ENCODE measurements at places on chromosomes 16 and 17.

DNA sequence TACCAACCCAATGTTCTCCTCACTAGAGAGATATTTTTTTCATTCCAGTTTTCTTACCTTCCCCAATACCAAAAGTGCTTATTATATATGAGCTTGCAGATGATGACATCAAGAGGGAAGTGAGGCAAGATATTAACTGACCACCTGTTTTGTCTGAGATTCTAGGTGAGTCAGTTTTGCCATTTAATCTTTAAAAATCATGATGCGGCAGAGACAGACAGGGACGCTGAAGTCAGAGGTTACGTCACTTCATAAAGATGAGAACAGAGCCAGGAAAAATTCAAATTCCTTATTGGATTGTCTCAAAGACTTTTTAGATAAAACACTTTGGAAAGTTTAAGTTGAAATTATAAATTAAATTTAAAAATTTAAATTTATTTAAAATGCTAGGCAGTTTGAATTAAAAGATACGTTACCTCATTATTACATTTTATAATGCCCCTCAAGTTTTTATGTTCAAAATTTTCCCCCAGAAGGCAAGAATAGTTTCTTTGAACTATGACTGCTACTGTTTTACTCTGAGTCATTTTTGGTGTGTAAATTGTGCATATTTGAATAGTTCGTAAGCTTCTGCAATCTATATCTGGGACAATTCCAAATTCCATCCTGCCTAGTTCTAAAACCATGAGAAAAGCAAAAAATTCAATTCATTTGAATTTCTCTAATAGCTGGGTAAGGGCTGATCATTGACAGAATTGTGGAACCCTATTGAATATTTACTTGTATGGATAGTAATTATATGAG is 839.6 kb upstream of the GOT2 start:
- no peak for DNase-seq

DNA sequence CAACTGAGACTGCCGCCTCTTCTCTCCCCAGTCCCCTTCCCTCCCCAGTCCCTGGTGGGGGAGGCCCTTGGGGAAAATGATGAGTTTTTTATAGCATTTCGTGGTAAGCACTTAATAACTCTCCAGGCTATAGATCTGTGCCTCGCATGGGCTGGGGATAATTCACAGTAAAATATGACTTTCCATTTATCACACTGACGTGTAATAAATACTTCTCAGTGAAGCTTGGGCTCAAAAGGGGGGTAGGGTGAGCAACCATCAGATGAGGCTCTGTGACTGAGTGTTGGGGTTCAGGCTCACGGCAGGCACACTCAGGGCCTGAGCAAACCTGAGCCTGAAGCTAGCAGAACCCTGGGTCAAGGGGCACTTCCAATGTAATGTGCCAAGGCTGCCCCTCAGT is 101.6 kb downstream of the CCT6B start:
- DNase-seq = no peak

DNA sequence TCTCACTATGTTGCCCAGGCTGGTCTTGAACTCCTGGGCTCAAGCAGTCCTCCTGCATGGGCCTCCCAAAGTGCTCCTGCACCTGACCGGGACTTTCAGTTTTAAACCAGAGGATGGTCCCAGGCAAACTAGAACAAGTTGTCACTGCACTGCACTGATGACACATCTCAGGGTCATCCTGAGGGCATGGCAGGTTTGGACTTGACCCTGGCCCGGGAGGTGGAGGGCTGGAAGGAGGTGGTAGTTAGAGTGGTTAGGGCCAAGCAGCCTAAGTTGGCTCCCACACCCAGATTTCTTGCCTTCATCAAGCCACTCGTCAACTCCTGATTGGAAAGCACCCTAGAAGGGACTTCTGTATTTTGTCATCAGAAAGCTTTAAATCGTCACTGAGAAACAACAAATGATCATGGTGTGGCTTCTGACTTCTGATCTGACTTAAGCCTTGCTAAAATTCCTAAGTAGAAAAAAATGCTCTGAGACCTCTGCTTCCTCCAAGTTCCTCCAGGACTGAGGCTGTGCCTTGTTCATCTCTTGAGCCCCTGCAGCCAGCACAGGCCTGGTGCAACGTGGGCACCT is 43.5 kb downstream of the EMP2 start:
- DNase-seq = no peak

- DNase-seq = no peak
Measured at GRCh38 chr16:80666378-80667250, 125.8 kb downstream of the DYNLRB2 start.

DNA sequence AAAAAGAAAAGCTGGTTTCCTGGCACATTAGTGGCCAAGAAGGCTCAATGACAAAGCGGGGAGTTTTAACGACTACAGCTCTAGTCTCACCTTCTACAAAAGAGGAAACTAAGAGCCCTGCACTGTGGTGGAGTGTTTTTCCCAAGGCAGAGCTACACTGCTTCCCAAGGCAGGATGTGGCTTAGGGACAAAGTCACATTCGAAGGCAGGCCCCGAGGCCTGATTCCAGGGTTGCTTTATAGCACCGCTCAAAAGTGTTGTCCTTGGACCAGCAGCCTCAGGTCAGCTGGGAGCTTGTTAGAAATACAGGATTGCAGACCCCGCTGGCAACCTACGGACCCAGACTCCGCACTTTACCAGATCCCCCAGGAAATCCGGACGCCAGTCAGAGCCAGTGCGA is 23.8 kb downstream of the TMEM92 start:
- no peak for DNase-seq

DNA sequence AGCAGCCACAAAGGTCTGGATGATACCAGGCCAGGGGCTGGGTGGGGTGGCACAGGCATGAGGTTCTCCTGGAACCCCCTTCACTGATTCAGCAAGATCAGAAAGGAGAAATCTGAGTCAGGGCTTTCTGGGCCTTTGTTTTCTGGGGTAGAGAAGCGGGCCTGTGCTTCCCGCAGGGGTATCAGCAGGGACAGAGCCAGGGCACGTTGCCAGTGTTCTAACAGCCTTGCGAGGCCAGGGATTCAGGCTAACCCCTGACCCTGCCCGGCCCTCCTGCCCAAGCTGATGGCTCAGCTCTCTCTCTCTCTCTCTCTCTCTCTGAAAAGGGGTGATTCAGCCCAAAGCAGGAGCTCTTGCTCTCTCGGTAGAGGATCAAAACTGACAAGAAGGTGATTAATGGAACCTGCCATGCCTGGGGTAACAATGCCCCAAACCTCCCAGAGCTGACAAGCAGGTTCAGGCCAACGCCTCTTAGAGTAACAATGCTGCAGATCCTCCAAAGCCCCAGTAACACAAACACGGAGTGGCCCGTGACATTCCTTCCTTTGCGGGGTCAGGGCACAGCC is 2.0 kb upstream of the KRT13 start:
- no peak for DNase-seq

DNA sequence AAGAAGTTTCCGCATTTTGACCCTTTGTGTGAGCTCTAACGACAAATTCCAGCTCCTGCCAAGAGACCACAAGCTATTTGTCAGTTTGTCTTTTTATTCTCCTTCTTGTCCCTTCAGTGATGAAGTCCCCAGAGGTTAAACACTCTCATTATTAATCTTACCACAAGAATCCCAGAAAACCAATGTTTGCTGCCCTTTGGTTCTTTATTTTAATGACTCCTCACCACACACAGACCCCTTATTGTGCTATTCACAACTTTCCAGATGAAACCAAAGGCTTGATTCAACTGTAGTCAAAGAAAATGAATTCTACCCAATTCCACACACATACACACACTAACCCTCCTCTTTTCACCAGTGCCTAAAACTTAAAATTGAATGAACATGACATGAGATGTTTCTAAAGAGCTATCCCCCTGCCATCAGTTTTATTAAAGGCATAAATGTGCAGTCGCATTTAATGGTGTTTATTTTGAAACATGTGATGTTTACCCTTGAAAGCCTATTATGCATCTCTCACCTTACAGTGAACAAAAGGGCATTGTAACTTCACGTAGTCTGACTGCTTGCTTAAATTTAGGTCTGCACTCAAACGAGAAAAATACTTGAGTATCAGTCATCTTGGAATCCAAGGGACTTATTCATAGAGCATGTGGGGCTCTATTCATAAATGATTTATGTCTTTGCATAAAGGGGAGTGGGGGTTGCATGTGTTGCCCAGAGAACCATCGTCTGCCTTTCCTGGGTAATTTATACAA is 44.1 kb downstream of the PCTP start:
- DNase-seq = no peak

DNA sequence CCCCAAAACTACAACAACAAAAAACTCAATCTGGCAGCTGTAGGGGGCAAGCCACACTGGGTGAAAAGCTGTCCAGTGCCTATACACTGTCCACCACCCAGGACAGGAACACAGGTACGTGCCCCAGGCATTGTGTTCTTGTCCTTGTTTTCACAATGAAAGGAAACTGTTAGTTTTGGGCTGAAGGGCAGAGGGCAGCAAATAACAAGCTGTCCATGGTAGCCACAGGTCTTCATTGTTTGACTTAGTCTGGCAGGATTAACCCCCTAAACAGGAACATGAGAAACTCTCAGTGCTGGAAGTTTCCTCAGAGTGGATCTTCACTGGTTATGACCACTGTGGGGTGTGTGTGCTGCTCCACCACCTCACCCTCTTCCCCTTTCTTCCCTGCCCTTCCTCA is 224.6 kb upstream of the N4BP1 start:
- no peak for DNase-seq

GRCh38 chr17:1813088-1813487 is 16.6 kb downstream of the SMYD4 start:
- no peak for DNase-seq

DNA sequence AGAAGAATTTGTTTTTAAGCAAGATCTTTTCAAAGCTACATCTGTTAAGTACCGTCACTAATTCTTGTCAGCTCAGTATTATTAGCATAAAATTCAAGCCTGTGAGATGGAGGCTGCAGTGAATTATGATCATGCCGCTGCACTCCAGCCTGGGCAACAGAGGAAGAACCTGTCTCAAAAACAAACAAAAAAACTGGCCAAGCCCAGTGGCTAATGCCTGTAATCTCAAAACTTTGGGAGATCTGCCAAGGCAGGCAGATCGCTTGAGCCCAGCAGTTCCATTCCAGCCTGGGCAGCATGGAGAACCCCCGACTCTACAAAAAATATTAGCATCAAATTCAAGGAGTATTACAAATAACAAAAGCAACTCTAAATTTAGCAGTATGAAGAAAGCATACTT is 88.0 kb downstream of the STXBP4 start:
- no peak for DNase-seq

- peak; percentile 76 for DNase-seq
Measured at GRCh38 chr17:74212913-74213791, at the start of gene TTYH2. Gene TTYH2, plus strand, starts transcription at chr17:74213571. Its CDS starts 17 bp downstream, at chr17:74213588.

DNA sequence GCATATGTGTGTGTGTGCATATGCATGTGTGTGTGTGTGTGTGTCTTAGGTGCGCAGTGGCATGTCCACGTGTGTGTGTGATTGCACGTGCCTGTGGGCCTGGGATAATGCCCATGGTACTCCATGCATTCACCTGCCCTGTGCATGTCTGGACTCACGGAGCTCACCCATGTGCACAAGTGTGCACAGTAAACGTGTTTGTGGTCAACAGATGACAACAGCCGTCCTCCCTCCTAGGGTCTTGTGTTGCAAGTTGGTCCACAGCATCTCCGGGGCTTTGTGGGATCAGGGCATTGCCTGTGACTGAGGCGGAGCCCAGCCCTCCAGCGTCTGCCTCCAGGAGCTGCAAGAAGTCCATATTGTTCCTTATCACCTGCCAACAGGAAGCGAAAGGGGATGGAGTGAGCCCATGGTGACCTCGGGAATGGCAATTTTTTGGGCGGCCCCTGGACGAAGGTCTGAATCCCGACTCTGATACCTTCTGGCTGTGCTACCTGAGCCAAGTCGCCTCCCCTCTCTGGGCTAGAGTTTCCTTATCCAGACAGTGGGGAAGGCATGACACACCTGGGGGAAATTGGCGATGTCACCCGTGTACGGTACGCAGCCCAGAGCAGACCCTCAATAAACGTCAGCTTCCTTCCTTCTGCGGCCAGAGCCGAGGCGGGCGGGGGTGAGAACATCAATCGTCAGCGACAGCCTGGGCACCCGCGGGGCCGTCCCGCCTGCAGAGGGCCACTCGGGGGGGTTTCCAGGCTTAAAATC is 47.6 kb downstream of the IL21R start:
- DNase-seq = peak; percentile 90

DNA sequence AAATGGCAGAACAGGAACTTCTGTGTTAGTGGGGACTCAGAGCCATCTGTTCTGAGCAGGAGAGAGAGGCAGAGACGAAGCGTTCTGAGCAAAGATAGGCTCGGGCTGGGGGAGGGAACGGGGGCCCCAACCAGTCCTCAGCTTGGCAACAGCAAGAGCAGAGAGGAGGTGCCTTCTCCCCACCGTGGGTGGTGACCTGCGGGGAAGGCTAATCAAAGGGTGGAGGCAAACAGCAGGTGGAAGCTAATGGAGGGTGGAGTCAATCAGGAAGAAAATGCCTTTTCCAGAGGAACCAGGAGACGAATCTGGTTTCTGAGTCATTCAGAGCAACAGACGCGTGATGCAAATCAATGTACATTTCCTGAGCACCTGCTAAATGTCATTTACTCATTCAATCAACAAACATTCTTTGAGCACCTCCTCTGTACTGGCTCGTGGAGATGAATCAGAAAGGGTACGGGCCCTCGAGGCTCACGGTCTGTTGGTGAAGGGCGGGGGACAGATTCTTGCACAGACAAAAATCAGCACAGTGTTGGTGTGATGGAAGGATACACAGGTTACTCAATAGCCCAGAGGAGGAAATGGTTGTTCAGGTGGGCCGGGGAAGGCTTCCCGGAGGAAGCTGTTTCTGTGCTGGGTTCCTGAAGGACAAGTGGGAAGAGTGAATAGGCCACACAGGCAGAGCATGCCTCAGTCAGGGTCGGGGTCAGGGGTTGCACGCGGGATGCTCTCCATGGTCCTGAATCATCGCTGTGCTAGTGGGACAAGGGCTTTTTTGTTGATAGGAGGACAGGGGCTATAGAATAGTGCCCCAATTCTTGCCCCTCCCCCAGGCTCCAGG is 5.7 kb upstream of the SPNS2 start:
- no peak for DNase-seq

DNA sequence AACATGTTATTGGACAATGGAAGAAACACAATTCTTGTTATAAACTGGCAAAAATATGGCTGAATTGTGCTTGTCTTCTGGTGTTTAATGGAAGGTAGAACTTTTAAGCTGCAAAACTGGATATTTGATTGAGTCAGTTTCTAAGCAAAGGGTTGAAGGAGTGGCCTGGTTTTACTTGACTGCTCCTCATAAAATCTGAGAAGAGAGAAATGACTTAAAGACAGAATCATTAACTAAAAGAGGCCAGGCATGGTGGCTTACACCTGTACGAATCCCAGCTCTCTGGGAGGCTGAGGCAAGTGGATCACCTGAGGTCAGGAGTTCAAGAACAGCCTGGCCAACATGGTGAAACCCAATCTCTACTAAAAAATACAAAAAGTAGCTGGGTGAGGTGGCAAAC is 770.7 kb downstream of the CDH11 start:
- no peak for DNase-seq

Data from CD4-positive, alpha-beta T cell treated with Interferon gamma for 1 hour (primary cell).